ENCODE measurements at places on chromosomes 13 and 19.

DNA sequence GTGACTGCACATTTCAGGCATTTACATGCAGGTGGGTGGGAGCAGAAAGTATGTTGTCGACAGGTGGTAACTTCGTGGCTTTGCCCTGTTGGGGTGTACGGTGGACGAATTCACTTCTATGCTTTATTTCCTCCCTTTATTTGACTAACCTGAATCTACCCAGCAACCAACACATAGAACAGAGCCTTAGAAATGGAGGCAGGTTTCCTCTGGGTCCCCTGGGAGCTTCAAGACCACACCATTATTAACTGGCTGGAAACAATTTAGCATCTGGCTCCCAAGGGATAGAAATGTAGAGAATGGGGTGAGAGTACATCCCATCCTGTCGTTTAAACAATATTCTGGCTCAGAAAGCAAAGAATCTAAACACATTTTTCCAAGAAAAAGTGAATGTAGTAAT lies 244.4 kb downstream of the DLEU7 start:
- no peak for DNase-seq

GRCh38 chr19:5520501-5520900 lies 47.3 kb downstream of the TINCR start:
- DNase-seq = no peak

DNA sequence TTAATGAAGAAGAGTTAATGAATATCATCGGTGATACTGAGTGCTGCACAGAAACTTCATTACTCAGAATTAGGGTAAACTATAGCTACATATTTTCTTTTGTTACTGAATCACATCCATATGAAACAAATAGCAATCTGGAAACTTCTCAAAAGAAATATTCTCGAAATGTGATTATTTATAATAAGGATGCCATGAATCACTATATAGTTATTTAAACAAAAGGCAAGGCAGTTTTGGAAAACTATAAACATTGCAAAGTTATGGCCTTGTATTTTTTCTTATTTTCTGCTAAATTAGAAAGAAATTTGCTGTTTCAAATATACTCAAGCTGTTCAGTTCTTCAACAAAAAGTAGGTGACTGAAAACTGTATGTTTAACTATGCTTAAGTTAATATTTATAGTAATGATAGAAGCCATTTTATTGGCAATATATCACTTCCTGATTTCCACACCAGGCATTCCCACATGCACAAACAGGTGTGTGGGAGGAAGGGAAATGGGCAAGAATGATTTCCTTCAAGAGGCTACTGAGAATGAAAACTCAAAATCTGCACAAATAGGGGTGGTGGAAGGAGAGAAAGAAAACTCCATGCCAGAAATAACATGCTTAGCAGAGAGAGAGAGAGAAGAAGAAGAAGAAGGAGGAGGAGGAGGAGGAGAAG lies 74.5 kb upstream of the FRY start:
- DNase-seq = no peak

DNA sequence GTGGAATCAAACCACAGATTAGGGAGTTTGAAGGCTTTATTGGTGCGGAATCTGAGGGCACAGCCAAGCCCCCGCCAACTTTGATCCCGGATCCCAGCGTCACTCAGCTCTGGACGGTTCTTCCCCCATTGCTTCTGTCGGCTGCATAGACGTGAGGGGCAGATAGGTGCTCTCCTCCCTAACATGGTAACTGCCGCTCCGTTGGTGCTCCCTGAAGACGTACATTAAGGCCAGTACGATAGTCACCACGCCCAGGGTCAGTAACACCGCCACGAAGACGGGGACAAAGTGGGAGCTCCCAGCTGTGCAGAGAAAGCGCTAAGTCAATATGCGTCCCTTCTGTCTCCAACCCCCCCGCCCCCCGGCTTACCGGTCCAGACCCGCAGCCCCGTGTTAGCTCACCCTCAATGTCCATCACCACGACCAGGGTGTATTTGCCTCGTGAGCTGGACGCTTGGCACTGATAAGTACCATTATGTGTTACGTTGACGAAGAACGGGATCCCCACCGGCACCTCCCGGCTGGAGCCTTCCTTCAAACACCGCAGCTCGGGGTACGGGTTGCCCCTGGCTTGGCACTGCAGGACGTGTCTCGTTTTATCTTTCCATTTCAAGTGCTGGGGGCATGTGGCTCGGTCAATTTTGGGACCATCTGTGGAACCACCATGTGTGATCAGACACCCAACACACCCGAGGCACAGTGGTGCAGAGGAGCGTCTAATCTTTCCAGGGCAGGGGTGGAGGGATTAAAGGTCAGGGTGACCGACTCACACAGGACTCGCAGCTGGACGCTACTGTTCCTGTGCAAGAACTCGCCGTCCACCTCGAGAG lies 644 bp upstream of the RAVER1 start:
- no peak for DNase-seq

GRCh38 chr13:96816874-96817273 lies 177.4 kb downstream of the OXGR1 start:
- no peak for DNase-seq

DNA sequence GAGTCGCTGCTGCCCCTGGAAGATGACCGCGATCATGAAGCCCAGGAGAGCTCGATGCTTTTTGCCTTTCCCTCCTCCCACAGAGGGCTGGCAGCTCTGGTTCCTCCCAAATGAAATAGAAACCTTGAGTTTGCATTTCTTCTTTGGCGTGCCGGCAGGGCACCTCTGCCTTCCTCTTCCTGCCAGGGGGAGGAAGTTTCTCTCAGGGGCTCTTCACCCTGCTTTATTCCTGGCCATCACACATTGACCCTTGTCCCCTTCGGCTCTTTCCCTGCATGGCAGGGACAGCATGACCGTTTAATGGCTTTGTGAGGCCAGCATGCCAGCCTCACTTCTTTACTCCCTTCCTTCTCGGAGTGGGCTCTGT lies 47.9 kb downstream of the ACTN4 start:
- no peak for DNase-seq

GRCh38 chr13:59674616-59675015 lies 489.1 kb downstream of the DIAPH3 start:
- DNase-seq = no peak

- DNase-seq = peak; percentile 21
Observed at GRCh38 chr13:32415019-32415418, 12.9 kb downstream of the N4BP2L1 start.

- DNase-seq = no peak
Observed at GRCh38 chr13:20940083-20940482, 37.5 kb upstream of the XPO4 start.

DNA sequence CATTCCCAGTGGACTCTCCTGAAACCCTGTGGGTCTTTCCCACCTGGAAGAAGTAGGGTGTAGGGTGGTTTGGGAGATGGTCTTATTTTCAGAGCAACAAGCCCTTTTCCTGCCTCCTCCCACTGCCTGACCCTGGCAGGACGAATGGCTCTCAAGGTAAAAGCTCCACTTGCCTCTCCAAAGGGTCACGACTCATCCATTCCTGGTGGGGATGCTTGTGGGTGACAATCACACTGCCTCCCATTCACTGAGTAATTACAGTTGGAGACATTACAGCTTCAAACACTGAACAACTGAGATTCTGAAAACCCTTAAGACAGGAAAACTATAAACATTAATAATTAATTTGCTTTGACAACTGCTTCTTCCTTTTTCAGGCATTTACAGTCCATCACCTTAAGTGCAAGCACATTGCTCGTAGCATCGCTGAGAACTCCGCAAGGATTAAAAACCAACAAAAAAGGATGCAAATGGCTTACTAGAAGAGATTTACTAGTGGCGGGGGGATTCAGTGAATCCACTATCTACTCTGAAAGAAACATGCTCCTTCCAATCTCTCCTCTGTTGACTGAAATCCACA lies 199.6 kb upstream of the IRS2 start:
- no peak for DNase-seq

GRCh38 chr19:674282-675151 lies 1.7 kb upstream of the FSTL3 start:
- DNase-seq = no peak

- DNase-seq = peak; percentile 1
Observed at GRCh38 chr13:54433493-54434206, 1405.0 kb downstream of the OLFM4 start.

DNA sequence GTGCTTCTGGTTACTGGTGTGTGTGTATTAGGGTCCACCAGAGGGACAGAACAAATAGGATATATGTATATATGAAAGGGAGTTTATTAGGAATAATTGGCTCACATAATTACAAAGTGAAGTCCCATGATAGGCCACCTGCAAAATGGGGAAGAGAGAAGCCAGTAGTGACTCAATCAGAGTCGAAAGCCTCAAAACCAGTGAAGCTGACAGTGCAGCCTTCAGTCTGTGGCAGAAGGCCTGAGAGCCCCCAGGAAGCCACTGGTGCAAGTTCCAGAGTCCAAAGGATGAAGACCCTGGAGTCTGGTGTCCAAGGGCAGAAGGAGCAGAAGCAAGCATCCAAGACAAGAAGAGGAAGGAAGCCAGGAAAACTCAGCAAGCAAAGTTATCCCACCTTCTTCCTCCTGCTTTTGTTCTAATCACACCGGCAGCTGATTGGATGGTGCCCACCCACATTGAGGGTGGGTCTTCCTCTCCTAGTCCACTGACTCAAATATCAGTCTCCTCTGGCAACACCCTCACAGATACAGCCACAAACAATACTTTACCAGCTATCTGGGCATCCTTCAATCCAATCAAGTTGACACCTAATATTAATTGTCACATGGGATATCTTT lies 21.7 kb upstream of the SCEL start:
- no peak for DNase-seq

DNA sequence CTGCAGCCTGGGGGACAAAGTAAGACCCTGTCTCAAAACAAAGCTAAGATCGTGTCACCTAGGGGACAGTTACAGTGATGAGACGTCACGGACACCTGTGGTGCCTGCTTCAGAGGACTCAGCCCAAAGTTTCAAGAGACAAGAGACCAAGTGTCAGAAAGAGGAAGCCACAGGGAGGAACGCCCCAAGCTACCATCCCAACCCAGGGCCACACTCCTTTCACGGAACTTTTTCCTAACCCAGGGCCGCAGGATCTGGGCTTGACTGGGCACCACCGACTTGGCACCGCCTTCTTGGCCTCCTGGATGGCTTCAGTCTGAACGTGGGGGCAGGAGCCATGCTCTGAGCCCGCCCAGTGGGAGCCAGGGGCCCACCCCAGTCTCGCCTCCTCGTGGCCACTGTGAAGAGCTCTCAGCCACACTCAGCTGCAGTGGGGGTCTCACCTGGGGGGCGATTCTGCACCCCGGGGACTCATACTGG lies 8.5 kb downstream of the MOB3A start:
- DNase-seq = no peak

GRCh38 chr19:41958367-41959055 lies 610 bp downstream of the RABAC1 start:
- peak; percentile 57 for DNase-seq

- no peak for DNase-seq
Observed at GRCh38 chr19:35247526-35248309, 1.1 kb upstream of the LSR start.

DNA sequence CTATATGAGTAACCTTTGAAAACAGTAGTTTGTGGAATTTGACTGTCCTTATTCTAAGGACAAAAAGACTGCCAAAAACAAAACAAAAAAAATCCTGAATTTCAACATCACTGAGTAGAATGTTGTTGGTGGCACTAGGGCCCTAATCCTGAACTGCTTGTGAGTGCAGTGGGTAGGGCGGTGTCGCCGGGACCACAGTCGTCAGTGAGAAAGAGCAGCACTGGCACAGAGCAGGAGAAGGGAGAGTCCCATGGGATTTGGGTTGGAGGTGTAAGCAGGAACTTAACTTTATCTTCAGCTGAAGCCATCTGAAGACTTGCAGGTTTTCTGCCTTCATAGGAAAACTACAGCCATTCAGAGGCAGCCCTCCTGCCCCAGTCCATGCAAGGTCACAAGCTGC lies 5.6 kb downstream of the PCID2 start:
- no peak for DNase-seq

GRCh38 chr19:16040642-16041041 lies 35.7 kb upstream of the TPM4 start:
- DNase-seq = no peak

DNA sequence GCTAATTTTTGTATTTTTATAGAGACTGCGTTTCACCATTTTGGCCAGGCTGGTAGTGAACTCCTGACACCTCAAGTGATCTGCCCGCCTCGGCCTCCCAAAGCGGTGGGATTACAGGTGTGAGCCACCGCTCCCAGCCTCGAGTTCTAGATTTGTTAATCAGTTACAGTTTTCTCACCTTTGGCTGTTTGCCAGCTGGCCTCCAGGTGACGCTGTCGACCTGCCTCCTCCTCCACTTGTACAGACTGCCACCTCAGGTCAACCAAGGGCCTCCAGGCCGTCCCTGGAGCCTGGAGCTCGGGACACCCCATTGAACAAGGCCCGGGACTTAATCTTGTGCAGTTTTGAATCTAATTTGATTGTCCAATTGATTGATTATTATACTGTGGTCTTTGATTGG lies 45.5 kb downstream of the IER2 start:
- DNase-seq = no peak

DNA sequence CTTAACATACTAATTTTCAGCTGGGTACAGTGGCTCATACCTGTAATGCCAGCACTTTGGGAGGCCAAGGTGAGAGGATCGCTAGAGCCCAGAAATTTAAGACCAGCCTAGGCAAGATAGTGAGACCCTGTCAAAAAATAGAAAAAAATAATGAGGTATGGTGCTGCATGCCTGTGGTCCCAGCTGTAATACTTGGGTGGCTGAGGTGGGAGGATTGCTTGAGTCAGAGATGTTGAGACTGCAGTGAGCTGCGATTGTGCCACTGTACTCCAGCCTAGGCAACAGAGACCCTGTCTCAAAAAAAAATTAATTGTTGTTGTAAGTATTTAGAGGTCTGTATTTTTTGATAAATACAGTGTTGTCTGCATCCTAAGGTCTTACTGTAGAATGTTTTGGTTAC lies 66.8 kb downstream of the FNDC3A start:
- DNase-seq = no peak

DNA sequence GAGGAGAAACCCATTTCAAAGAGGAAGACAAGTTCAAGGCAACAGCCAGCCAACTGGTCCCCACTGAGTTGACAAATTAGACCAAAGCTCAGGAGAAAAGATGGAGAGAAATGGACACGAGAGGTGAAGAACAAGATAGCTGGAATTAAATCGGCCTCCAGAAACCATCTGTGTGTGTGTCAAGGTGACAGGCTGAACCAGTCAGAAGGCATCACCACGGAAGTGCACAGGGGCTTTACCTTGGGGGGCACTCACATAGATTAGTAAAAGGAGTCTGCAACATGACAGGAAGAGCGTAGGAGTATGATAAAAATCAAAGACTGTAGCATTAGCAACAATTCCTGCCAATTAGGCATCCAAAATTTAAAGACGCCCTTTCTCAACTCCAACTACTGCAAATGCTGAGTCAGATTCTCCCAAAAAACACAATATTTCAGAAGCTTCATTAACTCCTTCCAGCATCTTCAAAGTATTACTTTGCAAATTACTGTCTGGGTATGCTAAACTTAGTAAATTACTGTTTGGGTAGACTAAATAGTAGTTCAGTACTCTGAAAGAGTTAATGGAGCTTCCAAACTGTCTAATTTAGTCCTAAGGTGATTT lies 66.2 kb downstream of the FOXO1 start:
- DNase-seq = no peak

GRCh38 chr19:15291548-15292021 lies 40.8 kb downstream of the BRD4 start:
- no peak for DNase-seq
